ENCODE measurements at places on chromosomes 16 and 17.

GRCh38 chr16:5523829-5524228 lies 426.2 kb upstream of the EEF2KMT start:
- DNase-seq: no peak

GRCh38 chr17:1026599-1026975 lies 29.7 kb downstream of the TIMM22 start:
- DNase-seq: no peak

DNA sequence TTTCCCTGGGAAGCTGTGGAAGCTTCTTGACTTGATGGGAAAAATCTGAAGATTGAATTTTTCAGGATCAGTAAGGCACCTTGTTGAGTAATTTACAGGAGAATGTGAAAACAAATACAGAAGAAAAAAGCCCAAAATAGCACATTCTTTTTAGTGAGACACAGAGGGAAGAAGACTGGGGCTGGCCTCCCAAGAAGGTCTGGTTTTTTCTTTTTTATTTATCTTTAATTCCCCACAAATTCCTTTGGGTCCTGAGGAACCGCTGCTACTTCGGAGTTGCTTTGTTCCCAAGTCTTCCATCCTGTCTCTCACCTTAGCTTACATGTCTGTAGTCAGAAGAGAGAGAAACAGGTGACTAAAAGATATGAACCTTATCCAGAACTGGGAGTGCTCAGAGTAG lies 166.6 kb upstream of the NOG start:
- no peak for DNase-seq

DNA sequence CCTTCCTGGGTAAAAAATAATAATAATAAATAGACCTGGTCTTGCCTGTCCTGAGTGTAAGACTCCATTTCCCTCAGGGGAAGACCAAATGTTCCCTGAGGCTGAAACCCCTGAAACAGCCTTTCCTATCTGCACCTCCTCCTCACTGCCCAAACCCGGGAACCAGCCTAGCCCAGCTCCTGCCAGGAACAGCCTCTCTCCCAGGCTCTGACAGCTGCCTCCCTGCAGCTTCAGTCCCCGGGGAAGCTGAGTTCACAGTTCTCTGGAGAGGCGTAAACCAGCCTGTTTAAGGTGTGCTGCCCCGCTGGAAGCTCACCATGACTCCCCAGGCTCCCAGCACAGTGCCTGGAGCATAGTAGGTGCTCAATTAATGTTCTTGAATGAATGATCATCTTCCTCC lies 7.3 kb upstream of the CDT1 start:
- no peak for DNase-seq

GRCh38 chr16:66872559-66872942 lies 7.8 kb upstream of the PDP2 start:
- DNase-seq: no peak
